ENCODE measurements at places on chromosomes 1 and 21.

DNA sequence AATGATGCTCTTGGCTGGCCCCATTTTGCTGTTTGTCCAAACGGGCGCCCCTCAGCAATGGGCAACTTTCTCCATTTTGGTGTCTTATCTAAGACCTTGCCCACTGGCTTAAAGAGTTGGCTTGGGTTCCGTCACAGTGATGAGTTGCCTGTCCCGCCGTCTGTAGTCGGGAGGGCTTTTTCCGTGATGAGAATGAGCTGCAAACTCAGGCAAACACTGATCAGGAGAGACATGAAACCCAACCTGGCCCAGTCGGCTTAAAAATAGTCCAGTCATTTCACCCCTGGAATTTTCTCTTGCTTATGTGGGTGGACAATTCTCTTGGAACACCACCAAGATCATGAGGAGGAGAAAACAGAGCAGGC, 79.3 kb downstream of the ST6GALNAC3 start:
- no peak for DNase-seq

DNA sequence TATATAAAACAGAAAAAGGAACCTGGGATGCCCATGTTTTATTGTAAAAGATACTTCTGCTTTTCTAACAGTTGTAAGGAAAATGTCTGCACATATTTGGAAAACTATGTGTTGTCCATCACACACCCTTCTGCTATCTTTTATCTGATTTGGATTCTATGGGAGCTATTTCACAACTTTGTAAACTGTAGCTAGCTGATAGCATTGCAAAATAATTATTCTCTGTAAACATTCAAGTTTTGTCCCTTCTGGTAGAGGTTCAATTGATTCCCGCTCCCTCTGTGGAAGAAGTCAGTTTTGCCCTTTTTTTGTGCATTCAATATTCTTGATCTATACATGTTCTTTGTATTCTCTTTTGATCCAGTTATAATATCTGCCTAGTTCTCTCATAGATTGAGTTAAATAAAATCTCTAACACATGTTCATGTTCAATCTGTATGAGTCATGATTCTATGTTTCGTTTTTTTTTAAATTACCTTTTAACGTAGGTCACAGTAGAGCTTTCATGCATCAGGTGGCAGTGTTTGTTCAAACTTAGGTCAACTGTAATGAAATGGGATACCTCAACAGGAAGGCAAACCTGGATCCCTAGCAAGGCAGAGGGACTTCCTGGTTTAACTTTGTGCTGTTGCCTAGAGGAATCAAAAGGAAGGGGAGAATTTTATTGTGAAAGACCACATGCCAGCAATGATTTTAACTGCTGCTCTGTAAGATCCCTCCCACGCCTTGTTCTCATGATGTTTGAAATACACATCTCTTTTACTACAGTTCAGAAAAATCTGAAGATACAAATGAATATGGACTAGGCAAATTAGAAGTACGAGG, 26.0 kb upstream of the BCL9 start:
- no peak for DNase-seq

DNA sequence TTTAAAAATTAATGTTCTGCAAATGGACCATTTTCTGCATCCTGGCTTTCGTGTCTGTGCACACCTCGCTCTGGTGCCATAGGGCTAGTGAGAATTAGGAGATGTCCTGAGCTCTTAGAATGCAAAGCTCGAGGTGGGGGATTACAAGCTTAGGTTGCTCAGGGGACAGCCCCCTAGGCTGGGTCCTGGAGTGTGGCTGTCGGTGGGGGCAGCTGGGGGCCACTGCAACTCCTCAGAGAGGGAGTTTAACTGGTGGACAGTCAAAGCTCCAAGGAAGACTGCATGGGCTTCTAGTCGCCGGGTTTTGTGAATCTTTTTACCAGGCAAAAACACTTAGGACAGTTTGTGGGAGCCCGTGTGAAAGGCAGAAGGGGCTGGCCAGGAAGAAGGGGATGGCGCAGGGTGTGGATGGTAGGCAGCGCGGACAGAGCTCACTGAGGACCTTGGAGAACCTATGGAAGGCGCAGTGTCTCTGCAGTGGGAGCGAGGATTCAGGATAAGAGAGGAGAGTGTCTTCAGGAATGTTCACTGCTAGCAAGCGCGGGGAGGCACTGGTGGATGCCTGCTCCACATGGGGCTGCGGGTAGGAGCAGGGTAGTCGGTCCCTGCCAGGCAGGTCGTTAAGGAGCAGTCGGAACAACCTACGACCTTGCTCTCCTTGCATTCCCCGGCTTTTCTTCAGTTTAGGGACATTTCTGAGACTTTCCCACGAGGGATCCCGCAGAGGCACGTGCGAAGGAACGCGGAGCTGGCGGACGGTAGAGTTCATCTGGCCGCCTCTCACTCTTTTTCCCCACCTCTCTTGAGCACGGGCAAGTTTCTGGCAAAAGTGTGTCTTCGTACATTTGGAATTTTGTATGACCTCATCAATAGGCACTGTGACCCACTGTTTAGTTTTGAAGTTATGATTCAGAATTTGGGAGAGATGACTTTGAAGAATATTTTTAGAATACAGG, 12.9 kb upstream of the KCNE1 start:
- DNase-seq = no peak

GRCh38 chr1:73176902-73177301, 894.6 kb upstream of the NEGR1 start:
- no peak for DNase-seq

GRCh38 chr1:41862384-41863221, 56.1 kb downstream of the HIVEP3 start:
- peak; percentile 59 for DNase-seq

GRCh38 chr21:25836396-25836795, 101.6 kb downstream of the GABPA start:
- DNase-seq = no peak

Data from activated naive CD8-positive, alpha-beta T cell treated with anti-CD3 and anti-CD28 coated beads, Interleukin-2, amount 50 U/mL, for 24 hours (primary cell).